ENCODE measurements at places on chromosomes 16 and 17.

- DNase-seq: no peak
- peak overlapping the region; percentile 81 for H3K4me3 ChIP-seq
- H3K4me1 ChIP-seq: peaks cover 47% of the 10 kb centered on the region
- H3K36me3 ChIP-seq: no peaks in the 10 kb centered on the region
- no peaks in the 10 kb centered on the region for H3K27me3 ChIP-seq
These were observed 1.1 kb downstream of the METTL16 start for GRCh38 chr17:2510559-2510958.

GRCh38 chr16:1194665-1195392 lies 30.2 kb downstream of the TPSG1 start:
- H3K27me3 ChIP-seq: peaks cover 54% of the 10 kb centered on the region
- no peaks in the 10 kb centered on the region for H3K36me3 ChIP-seq
- no peak for DNase-seq
- H3K4me1 ChIP-seq: no peaks in the 10 kb centered on the region

- H3K36me3 ChIP-seq: no peaks in the 10 kb centered on the region
- H3K27me3 ChIP-seq: peaks cover 67% of the 10 kb centered on the region
- H3K27ac ChIP-seq: no peak overlapping the region
- no peak overlapping the region for H3K4me3 ChIP-seq
These were observed 25.9 kb upstream of the NKD1 start for GRCh38 chr16:50522324-50522723.

DNA sequence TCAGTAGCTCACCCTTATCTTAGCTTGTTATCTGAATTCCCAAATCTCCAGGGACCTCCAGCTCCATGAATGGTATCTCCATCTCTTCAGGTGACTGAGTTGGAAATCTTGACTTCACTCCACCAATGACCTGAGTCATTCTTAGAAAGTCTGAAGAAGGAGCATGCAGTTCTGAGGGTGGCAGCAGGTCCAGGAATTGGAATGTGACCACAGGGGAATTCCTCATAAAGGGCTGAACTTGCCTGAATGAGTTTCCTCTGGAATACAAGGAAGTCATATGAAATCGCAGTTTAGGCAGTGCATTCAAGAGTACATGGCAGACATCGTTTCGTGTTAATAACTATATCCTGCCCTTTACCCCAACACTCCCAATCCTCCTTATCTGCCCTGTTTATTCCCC lies 12.5 kb upstream of the PYY start:
- H3K27ac ChIP-seq: no peak overlapping the region
- peaks cover 32% of the 10 kb centered on the region for H3K27me3 ChIP-seq
- H3K36me3 ChIP-seq: no peaks in the 10 kb centered on the region
- no peak overlapping the region for H3K4me3 ChIP-seq
- DNase-seq: no peak
- H3K4me1 ChIP-seq: no peaks in the 10 kb centered on the region

- DNase-seq: no peak
- peaks cover 6% of the 10 kb centered on the region for H3K4me1 ChIP-seq
- peaks cover 4% of the 10 kb centered on the region for H3K36me3 ChIP-seq
- H3K4me3 ChIP-seq: no peak overlapping the region
- no peaks in the 10 kb centered on the region for H3K27me3 ChIP-seq
These were observed 271.8 kb downstream of the CPPED1 start for GRCh38 chr16:12531937-12532336.

DNA sequence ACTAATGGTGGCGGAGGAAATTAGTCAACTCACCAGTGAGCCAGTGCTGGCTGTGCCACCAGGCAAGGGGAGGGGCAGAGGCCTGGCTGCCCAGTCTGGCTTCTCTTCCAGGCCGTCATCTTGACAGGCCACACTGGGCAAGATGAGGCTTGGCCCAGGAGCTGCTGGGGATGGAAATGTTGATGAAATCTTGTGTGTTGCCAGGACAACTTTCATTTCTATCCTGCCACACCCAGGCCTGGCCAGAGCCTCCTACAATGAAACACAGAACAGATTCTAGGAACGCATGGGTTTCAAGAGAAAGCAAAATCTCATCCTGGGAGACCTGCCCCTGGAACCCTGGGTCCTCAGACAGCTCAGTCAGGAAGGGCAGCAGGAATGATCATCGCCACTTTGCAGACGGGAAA lies 9.3 kb downstream of the HEXIM2 start:
- H3K4me1 ChIP-seq: peaks cover 34% of the 10 kb centered on the region
- H3K27ac ChIP-seq: peak overlapping the region; percentile 84
- peak overlapping the region; percentile 56 for H3K4me3 ChIP-seq
- no peaks in the 10 kb centered on the region for H3K36me3 ChIP-seq

GRCh38 chr17:15154618-15155017 lies 110.5 kb downstream of the PMP22 start:
- DNase-seq: no peak
- H3K4me1 ChIP-seq: no peaks in the 10 kb centered on the region
- no peak overlapping the region for H3K4me3 ChIP-seq
- no peaks in the 10 kb centered on the region for H3K36me3 ChIP-seq
- no peaks in the 10 kb centered on the region for H3K27me3 ChIP-seq

DNA sequence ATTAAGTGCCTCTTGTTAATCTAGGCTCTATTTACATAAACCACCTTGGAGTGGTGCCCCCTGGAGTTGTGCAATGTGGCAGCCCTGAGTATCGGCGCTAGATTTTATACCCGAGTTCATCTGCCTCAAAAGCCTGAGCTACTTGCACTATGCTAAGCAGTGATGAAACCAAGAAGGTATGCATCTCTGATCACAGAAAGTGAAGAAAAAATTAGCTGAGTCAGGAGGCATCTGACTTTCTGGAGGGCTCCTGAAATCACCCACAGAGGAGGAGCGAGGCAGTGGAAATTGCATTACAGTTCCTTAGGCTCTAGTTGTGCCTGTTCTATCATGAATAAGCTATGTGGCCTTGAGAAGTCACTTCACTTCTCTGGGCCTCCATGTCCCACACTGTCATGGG lies 80.3 kb upstream of the PSMD7 start:
- no peak for DNase-seq
- H3K36me3 ChIP-seq: no peaks in the 10 kb centered on the region
- no peak overlapping the region for H3K4me3 ChIP-seq
- H3K27me3 ChIP-seq: no peaks in the 10 kb centered on the region

DNA sequence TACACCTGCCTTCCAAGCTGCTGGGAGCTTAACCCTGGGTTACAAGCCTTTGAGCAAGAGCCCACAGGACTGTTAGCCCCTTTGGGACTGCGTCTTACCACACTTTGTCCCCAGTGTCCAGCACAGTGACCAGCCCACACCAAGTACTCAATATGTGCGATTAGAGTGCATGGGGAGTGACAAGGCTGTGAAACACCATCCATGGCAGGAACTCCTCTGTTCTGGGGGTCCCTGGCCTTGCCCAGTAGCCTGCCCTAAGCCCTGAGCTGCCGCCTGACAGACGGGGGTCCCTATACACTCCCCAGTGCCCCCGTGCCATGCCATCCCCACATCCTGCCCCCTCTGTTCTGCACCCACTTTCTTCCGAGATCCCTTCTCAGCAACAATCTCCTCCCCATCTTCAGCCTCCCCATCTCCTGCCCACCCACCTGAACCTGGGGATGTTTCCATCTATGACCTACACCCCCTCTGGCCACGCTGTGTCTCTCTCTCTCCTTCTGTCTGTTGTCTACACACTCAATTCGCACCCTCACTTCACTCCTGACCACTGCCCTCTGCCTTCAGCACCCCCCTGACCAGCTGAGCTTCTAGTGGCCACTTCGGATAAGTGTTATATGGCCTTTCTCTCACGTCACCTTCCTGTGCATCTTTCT lies 112.9 kb upstream of the SMURF2 start:
- H3K4me3 ChIP-seq: no peak overlapping the region
- H3K27ac ChIP-seq: no peak overlapping the region
- peaks cover 47% of the 10 kb centered on the region for H3K4me1 ChIP-seq
- H3K36me3 ChIP-seq: peaks cover 3% of the 10 kb centered on the region
- DNase-seq: no peak
- H3K27me3 ChIP-seq: peaks cover 25% of the 10 kb centered on the region

Data from left ventricle myocardium inferior (tissue), 1 donor.